Mucosa of gallbladder (tissue), 1 donor: ENCODE measurements at places on chromosomes 7 and 10. TPM values are rescaled to one million over a fixed set of nuclear protein-coding genes. Genes with fewer than 3 reads are reported as not detected.

The LRRC4 gene
- total RNA-seq: 3.8 TPM

GRCh38 chr10:68489919-68490318 is 18.1 kb upstream of the DNA2 start:
- no peak for DNase-seq

The GALNT11 gene
- 35.7 TPM for total RNA-seq

DNA sequence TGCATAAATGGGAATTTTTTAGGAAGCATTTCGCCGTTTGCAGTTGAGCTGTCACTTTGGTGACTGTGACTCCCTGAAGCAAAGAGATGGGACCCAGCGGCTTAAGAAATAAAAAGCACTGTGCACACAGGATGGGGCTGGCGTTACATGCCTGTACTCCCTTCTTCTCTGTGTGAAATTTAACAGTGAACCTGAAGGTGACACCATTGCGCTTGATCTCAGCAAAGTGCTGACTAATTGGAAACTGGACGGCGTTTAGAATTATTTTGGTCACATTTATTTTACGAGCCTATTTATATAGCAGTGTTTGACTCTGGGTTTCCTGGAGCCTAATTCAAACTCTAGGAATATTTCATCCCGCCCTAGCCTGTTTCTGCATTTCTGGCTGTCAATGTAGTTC is 146.2 kb downstream of the PAXIP1 start:
- no peak for DNase-seq

The FAM24A gene
- total RNA-seq: not detected

DNA sequence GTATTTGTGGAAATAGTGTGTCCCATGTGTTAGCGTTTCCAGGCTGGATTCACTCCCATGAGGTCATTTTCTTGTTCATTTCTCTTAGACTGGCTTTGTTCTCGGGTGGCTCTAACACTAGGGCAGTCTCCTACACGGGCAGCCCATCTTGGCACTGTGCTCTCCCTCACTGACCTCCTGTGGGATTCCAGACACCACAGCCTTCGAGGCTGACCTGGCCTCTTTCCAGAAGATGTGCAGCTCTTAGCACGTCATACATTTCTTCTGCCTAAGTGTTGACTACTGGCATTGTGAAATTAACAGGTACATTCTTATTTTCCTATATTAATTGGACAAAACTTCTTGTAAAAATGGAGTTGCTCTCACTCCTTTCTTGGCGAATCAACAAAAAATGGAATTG is 72.8 kb downstream of the INSYN2A start:
- DNase-seq: no peak

DNA sequence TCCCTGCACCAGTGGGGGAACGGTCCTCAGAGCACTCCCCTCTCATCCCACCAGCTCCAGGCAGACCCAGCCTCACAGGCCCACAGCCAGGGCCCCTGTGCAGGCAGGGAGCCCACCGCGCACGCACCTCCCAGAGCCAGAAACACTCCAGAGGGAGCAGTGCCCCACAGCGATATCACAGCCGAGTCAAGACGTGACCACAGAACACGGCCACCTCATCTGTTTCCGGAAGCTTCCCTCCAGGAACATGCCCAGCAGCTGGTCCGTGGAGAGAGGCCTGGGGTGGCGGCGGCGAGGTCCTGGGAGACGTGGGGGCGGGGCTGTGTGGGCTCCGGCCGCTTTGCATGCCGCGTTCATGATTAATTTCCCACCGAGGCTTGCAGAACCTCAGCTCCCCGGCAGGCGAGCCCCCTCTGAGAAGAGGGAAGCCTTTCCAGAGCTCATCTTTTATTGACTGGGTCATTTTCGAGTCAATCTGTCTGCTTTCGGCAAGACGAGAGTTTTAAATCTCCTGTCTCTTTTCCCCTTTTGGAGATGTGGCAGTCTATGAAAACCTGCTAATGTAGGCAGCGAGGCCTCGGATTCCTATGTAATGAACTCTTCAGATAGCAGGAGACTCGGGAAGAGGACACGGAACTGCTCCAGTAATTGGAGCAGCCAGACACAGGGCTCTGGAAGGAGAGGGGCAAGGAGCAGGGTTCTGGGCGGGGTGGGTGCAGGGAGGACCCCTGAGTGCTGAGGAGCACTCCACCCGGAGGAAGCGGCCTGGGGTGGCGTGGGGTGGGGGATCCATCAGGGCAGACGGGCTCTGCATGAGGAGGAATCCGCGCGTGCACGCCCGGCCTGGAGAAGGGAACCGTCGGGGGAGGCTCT is 242.8 kb downstream of the ELFN1 start:
- no peak for DNase-seq

The C1QL3 gene
- 0.09 TPM for total RNA-seq

DNA sequence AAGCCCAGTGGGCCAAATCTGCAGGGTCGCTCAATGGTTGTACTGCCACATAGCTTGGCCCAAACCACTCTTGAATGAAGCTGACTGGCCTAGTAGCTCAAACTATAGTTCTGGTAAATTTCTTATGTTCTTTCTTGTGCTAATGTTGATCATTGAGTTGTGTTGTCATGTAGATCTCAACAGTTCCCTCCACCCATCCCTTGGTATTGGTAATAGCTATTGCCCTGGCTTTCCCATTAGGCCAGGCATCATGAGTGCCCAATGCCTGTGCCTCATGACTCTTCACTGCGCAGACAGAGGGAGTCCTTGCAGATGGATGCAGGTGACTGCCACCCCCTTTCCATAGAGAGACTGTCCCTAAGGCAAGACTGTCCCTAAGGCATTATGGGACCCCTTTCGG is 988.4 kb downstream of the KCNMA1 start:
- DNase-seq: no peak

The TFPI2 gene
- 4.0 TPM for total RNA-seq

DNA sequence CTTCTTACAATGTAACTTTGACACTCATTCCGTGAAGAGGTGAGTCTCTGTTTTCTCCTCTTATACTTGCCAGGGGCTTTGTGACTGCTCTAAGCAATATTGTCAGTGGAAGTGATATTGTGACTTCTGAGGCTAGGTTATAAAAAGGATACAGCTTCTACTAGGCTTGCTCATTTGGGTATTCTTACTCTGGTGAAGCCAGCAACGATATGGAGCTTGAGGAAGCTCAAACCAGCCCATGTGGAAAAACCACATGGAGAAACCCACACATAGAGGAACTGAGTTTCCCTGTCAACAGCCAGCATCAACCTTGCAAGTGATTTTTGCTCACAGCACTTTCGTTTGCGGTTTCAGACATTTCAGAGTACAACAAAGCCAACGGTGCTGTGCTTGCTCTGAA is 149.6 kb upstream of the SEMA3E start:
- no peak for DNase-seq

- DNase-seq: no peak
These were observed 37.6 kb downstream of the LDB3 start for GRCh38 chr10:86705905-86706304.

- DNase-seq: no peak
These were observed 87.8 kb downstream of the TBXAS1 start for GRCh38 chr7:139916717-139917395.

DNA sequence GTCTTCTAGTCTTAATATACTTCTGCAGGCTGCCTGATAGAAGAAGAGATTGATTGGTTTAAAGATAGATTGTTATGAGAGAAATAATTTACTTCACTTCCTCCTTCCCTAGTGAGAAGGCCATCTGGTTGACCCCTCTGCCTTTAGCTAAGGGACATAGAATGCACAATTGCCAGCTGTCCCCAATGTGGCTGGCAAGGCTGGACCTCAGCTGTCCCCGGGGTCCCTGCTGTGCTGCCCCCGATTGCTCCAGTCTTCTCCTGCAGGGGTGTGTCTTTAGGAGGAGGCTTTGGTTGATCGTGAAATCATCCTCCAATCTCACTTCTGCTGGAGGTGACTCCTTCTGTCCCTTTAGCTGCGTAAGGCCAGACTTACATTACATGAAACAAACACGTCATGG is 388.5 kb downstream of the DPP6 start:
- no peak for DNase-seq

- no peak for DNase-seq
These were observed 234.6 kb upstream of the CCDC6 start for GRCh38 chr10:60140651-60141632.

GRCh38 chr7:18828260-18828993 is 289.0 kb downstream of the TWIST1 start:
- no peak for DNase-seq

DNA sequence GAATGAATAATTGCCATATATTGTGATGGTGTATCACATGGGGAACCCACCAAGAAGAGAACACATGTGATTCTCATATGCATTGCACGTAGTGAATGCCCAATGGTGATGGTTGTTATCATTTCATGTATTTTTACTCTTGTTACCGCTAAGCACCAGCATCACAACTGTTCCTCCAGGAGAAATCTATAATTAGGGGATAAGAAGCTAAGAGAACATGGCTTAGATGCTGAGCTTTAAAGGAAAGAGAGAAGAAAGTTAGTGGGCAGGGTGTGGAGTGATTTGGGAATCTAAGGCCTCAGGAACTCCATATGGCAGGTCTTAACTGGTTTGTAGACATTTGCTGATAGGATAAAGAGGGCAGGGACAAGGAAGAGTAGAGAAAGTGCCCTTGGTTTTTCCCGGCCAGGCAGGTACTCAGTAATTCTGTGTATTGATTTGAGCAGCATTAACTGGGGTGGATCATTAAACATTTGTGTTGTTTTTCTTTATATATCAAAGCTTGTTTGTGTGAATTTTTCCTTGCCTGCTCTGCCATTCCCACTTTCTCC is 145.9 kb downstream of the LRRC4 start:
- DNase-seq: no peak

DNA sequence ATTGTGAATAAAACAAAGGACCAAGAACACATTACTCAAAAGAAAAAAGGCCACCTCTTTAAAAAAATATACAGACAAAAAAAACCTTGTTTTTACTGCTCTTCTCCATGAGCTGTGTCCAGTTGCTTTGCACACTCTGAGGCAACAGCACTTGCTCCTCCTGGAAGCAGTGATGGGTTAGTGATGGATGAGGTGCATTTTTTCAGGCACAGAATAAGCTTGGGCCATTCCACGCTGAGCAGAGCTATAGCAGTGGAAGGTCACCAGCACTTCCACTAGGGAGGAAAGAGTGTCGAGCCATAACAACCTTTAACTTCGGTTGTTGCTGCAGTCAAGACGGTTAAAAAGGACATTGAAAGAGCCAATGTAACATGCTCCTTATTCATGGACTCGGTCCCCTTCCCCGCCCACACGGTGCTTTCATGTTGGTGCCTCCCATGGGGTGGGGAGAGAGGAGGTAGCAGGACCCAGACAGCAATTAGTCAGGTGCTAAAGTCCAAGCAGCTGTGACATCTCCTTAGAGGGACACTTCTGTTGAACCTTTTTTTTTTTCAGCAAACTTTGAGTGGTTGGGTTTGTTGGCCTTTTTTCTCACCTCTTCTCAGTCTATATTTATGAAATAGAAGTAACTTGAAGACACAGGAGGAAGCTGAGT is 136.5 kb upstream of the ADARB2 start:
- no peak for DNase-seq

The ABCC2 gene
- 183 TPM for total RNA-seq

DNA sequence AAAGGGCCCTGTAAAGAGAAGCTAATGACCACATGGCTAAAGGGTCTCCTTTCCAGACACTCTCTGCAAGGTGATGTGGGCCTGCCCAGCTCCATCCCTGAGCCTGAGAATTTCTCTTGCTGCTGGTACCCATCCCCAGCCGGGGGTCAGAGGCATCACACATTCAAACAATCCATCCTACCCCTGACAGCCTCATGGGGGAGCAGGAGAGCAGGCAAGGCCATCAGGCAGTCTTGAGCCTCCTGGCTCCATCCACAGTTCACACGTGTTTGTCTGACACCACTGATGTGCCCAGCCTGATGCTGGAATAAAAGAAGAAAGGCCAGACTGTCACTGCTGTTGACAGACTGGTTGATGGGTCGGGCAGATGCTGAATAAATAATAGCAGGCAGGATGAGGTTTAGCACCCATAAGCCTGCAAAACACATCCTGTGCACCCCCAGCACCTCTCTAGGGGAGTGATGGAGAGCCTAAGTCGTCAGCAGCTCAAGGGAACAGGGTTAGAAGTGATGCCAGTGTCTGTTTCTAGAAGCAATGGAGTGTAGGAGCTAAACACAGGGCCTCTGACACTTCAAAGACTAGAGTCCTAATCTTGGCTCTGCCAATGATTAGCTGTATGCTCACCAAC is 43.5 kb downstream of the TLL2 start:
- peak; percentile 20 for DNase-seq

The ACSL5 gene
- 34.1 TPM for total RNA-seq

GRCh38 chr7:150340024-150340749 is 1.2 kb downstream of the RARRES2 start:
- DNase-seq: peak; percentile 57

GRCh38 chr10:78595269-78595619 is 473.5 kb upstream of the ZMIZ1 start:
- no peak for DNase-seq

The CPN1 gene
- total RNA-seq: not detected

The ZNF92 gene
- 8.6 TPM for total RNA-seq

- DNase-seq: no peak
These were observed 97.6 kb downstream of the TCERG1L start for GRCh38 chr10:131213741-131214505.
